ENCODE measurements at places on chromosomes 12 and 14.

- no peak for DNase-seq
Observed at GRCh38 chr12:55925870-55926737, 1.6 kb downstream of the PYM1 start.

GRCh38 chr12:42076976-42077375 lies 67.7 kb downstream of the GXYLT1 start:
- no peak for DNase-seq

- DNase-seq: no peak
Observed at GRCh38 chr14:92759679-92760523, 11.5 kb upstream of the LGMN start.

DNA sequence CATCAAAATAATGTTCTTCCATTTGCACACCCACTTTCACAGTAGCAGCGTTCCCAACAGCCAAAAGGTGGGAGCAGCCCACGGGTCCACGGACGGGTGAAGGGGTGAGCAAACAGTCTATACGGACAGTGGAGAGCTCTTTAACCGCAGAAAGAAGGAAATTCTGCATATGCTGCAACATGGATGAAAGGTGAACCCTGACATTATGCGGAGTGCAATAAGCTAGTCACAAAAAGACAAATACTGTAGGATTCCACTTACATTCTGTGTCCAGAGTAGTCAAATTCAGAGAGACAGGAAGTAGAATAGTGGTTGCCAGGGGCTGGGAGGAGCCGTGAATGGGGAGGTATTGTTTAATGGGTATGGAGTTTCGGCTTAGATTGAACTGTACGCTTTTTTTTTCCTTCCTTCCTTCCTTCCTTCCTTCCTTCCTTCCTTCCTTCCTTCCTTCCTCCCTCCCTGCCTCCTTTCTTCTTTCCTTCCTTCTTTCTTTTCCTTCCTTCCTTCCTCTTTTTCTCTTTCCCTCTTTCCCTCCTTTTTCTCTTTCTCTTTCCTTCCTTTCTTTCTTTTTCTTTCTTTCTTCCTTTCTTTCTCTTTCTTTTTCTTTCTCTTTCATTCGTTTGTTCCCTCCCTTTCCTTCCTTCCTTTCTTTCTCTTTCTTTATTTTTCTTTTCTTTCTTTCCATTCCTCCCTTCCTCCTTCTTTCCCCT lies 15.8 kb upstream of the ANKRD9 start:
- DNase-seq: no peak

- DNase-seq: no peak
Observed at GRCh38 chr14:89730687-89731086, 223.8 kb downstream of the EFCAB11 start.

GRCh38 chr12:116538076-116538591 lies 21.0 kb upstream of the MAP1LC3B2 start:
- no peak for DNase-seq

GRCh38 chr14:59310633-59311032 lies 122.2 kb downstream of the DAAM1 start:
- no peak for DNase-seq

GRCh38 chr14:44956866-44957265 lies 4.9 kb downstream of the KLHL28 start:
- no peak for DNase-seq

DNA sequence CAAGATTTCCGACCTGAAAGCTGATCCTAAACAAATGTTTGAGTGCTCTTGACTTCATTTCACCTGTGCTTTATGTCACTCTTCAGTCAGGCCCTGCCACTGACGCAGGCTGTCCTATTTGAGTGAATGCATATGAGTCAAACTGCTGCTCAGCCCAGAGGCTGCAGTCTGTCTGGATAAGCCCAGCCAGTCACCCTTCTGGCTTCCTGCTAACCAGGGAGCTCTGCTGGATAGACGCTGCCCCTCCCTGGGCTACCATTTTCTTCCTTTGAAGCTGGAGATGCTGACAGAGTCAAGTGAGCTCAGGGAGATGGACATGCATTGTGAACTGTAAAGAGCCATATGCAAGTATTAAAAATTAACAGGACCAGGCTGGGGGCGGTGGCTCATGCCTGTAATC lies 5.1 kb upstream of the TUNAR start:
- no peak for DNase-seq

GRCh38 chr12:90729736-90730135 lies 225.2 kb downstream of the CCER1 start:
- no peak for DNase-seq

- no peak for DNase-seq
Observed at GRCh38 chr12:106112145-106112821, 26.5 kb downstream of the NUAK1 start.

DNA sequence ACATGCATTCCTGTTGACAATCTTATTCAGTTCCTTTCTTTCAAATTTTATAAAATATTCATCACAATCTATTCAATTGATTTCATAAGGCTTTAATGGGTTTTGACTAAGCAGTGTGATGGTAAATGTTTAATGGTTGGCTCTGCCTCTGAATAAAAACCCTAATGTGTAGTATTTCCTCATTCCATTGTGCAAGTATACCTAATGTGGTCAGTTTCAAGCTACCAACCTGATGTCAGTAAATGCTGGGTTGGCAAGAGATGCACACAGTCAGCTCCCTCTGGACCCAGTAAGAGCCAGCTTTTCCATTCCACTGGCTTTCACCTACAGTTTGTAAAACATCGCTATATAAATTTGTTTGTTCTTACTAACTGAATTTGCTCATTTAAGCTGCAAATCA lies 53.9 kb downstream of the METTL25 start:
- DNase-seq: no peak

DNA sequence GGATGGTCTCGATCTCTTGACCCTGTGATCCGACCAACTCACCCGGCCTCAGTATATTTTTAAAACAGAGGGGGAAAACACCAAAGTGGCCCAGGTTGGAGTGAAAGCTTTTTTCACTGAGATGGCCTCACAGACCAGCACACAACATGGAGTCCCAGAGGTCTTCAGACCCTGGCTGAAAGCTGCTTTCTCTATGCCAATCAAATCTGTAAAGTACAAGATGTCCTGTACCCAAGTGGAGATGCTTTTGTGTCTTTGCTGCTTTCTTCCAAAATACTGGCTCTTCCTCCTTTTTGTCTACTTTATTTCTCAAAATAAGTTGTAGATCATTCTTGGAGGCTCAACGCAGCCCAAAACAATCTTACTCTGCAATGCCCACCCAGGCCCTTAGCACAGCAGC lies 214.8 kb downstream of the MED13L start:
- DNase-seq: no peak

- no peak for DNase-seq
Observed at GRCh38 chr14:104363891-104364760, 215.4 kb upstream of the C14orf180 start.

- no peak for DNase-seq
Observed at GRCh38 chr12:87618199-87618598, 411.0 kb downstream of the C12orf50 start.

DNA sequence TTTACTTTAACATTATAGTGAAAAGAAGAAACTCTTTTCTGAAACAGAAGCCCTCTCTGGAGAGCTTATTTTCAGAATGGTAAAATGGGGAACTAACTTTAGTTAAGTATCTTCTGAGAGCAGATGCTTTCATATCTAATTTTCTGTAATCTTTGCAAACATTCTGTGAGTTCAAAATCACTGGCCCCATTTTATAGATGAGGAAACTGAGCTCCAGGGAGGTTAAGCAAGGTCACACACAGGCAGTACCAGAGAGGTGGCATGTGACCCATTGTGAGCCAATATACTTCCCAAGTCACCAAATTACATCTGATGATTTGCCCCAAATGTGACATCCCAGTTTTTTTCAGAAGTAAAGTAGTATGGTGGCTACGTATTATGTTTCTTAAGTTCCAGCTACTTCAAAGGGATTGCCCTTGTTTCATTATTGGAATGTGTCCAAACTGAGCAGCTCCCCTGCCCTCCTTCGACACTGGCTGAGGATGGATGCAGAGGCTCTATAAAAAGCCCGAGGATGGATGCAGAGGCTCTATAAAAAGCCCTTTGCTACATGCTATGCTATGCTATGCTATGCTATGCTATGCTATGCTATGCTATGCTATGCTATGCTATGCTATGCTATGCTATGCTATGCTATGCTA lies 36.2 kb upstream of the NUDT4 start:
- no peak for DNase-seq

DNA sequence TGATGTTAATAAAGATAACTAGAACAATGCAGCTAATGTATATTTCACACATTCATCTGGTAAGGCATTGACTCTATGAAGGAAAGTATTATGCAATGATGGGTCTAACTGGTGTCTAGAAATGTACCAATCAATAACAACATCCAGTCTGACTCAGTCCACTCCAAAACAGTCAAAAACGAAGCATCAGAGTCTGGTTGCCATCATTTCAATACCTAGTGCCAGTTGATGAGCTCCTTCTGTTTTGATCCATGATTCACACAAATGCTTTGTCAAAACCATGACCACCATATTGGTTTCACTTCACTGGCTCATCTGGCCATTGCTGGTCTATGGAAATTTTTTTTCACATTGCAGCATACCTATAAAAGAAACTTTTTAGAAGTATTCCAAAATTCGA lies 747.2 kb upstream of the TMEM132C start:
- no peak for DNase-seq

GRCh38 chr14:76304536-76305267 lies 71.2 kb upstream of the ESRRB start:
- DNase-seq: no peak

- no peak for DNase-seq
Observed at GRCh38 chr12:94983321-94983720, 20.2 kb downstream of the NDUFA12 start.

GRCh38 chr12:55707219-55707671 lies 459 bp downstream of the ITGA7 start:
- peak; percentile 37 for DNase-seq

DNA sequence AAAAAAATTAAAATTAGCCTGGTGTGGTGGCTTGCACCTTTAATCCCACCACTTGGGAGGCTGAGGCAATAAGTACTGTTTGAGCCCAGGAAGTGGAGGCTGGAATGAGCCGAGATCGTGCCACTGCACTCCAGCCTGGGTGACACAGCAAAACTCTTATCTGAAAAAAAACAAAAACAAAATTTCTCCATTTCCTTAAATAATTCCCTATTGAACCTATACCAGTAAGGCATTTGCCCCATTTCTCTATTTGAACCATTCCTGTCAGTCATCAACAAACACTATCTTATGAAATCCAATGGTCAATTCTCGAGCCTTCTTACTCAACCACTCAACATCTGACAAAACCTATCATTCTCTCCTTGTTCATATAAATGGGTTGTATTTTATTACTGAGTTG lies 14.7 kb downstream of the SLC2A14 start:
- DNase-seq: no peak

DNA sequence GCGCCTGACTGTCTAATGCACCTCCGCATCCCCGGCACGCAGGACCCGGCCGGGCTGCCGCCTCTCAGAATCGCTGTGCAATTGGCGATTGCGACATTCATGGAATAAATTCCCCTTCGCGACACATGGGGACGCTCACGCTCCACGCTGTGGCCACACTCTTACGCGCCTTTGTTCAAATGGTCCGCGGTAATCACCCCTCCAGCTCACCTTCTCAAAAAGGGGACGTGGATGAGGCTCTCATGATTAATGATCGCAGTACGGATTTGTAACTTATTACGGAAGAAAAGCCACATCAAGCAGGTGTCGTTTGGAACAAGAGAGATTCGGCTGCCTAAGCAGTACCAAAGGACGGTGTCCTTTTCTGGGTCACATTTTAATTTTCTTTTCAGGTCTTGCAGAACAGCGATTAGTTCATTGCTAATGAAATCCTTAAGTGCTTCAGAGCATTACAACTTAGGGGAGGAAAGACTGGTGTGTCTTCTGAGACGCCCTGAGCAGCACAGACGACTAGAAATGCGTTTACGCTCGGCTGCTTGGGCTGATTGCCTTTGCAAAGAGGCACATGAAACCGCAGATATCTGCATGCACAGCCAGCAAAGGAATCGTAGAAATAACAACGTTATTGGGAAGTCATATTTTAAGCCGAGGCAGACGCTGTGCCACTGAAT lies 37.3 kb upstream of the ADGRD1 start:
- peak; percentile 71 for DNase-seq

DNA sequence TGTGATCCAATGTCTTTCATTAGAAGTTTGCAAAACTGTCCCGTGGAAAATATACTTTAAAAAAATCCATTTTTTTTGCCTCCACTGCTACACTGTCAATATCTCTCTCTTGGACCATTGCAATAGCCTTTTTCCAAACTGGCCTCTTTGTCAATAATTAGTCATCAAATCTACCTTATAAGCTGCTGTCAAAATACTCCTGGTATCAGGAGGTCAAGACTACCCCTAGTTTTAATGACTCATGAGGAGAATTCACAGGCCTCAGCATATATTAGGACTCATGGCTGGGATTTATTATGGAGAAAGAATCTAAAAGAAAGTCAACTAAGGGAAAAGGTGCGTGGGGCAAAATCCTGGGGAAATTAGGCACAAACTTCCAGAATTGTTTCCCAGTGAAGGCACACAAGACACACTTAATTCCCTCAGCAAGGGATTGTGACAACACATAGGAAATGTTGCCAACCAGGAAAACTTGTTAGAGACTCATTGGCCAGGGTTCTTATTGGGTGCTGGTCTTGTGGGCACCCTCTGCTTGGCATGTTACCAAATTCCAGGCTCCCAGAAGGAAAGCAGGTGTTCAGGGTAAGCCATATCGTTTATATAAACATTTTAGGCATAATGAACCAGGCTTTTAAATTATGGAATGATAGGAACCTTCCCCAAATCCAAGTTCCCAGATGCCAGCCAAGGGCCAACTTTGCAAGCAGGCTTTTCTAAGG lies 56.1 kb downstream of the TMEM117 start:
- no peak for DNase-seq

DNA sequence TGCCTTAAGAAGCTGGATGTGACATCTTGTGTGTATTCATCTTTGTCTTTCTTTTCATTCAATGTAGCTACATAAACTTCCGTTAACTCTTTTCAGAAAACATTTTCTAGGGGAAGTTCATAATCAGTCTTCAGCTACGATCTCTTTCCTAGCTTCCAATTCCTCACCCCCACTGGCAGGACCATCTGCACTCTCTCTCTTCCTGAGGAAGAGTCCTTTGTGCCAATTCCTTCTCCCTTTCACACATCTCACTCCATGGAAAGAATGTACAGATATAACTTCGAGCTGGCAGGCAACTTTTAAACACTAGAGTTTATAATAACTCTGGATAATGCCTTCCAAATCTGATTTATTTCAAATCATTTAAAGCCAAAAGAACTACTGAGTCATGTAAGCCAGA lies 495.7 kb downstream of the GALC start:
- DNase-seq: no peak

GRCh38 chr12:3913278-3913677 lies 40.1 kb upstream of the PARP11 start:
- DNase-seq: no peak

GRCh38 chr12:93333054-93333453 lies 44.7 kb upstream of the NUDT4 start:
- DNase-seq: no peak

Measured in nephron progenitor cell (in vitro differentiated cells).